Heart right ventricle (tissue), 16 donors: ENCODE measurements at places on chromosomes 13 and 19. TPM values are rescaled to one million over a fixed set of nuclear protein-coding genes. Genes with fewer than 3 reads are reported as not detected.
A peak's percentile ranks its signal among the peaks of the same experiment; 100 is the strongest.

GRCh38 chr19:50708179-50708879, 11.3 kb downstream of the SHANK1 start:
- H3K4me3 ChIP-seq: no peak overlapping the region
- DNase-seq: no peak
- H3K4me1 ChIP-seq: no peaks in the 10 kb centered on the region
- H3K27me3 ChIP-seq: peaks cover 49% of the 10 kb centered on the region
- no peaks in the 10 kb centered on the region for H3K36me3 ChIP-seq

- no peak overlapping the region for H3K4me3 ChIP-seq
- no peak overlapping the region for H3K27ac ChIP-seq
- H3K4me1 ChIP-seq: no peaks in the 10 kb centered on the region
- no peak for DNase-seq
- peaks cover 10% of the 10 kb centered on the region for H3K27me3 ChIP-seq
- H3K36me3 ChIP-seq: no peaks in the 10 kb centered on the region
Observed at GRCh38 chr19:46478356-46478986, 7.1 kb upstream of the PNMA8A start.

DNA sequence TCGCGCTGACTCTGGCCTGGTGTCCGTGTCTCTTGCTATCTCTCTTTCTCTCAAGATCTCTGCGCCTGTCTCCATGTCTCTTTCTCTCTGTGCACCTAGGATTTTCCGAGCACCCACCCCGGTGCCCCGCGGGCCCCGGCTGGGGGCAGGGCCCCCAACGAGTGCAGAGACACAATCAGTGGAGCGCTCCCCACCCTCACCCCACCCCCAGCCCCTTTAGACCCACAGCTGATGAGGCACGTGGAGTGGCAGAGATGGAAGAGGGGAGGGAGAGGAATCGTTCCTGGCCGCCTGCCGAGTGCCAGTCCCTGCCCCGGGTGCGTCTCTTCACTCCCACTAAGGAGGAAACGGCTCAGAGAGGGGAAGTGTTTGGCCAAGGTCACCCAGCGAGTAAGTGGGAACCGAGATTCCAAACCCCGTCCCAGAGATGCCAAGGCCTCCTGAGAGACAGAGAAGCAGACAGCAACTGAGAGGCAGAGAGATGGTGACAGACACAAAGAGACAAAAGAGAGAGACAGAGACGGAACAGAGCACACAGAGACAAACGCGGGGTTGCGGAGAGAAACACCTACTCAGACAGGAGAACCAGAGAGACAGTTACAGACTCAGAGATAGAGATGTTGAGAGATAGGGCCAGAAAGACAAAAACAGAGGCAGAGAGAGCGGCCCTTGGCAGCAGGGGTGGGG, 626 bp upstream of the BCL3 start:
- peaks cover 30% of the 10 kb centered on the region for H3K36me3 ChIP-seq
- H3K4me1 ChIP-seq: peaks cover 60% of the 10 kb centered on the region
- H3K27ac ChIP-seq: peak overlapping the region; percentile 94
- H3K27me3 ChIP-seq: no peaks in the 10 kb centered on the region
- H3K4me3 ChIP-seq: peak overlapping the region; percentile 59

- peaks cover 19% of the 10 kb centered on the region for H3K27me3 ChIP-seq
- no peak overlapping the region for H3K4me3 ChIP-seq
- no peak overlapping the region for H3K27ac ChIP-seq
- no peaks in the 10 kb centered on the region for H3K4me1 ChIP-seq
- no peaks in the 10 kb centered on the region for H3K36me3 ChIP-seq
Observed at GRCh38 chr13:114208134-114208533, 26.6 kb upstream of the CDC16 start.

DNA sequence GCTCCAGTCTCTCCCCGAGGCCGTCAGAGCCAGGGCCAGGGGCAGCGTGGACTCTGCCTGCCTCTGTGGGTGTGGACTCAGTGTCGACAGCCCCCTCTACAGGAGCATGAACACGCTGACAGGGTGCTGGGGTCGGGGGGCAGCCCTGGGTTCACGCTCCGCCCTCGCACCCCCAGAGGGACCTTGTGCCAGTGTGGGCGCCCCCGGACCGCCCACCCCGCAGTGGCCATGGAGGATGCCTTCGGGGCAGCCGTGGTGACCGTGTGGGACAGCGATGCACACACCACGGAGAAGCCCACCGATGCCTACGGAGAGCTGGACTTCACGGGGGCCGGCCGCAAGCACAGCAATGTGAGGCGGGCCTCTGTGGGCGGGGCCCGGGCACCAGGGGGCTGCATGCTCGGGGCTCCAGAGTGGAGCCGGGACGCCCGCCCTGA, 8.3 kb downstream of the TRPM4 start:
- H3K27me3 ChIP-seq: no peaks in the 10 kb centered on the region
- no peaks in the 10 kb centered on the region for H3K36me3 ChIP-seq
- peak overlapping the region; percentile 37 for H3K4me3 ChIP-seq
- no peak for DNase-seq
- H3K4me1 ChIP-seq: peaks cover 35% of the 10 kb centered on the region

DNA sequence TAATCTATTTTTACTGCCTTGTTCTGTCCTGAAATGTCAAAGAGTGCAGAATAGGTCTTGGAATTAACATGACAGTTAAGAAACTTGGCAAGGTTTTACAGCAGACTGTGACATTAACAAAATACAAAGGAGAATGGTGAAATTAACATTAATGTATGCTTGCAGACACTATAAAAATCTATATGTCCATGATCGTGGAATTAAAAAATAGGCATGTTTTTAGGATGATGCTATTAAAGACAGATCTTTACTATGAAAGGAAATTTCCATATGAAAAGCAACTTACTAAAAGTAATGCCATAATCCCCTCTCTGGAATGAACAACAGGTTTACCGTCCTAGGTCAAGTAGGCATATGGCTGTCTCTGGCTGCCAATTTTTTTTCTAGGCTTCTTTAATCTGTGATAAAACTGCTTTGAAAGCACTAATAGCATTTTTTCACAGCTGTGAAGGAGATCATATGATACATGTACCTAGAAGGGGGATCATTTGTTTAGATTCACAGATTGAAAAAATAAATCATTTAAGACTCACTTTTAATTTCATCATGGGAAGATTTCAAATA, 291.5 kb downstream of the ZNF536 start:
- H3K27me3 ChIP-seq: peaks cover 12% of the 10 kb centered on the region
- DNase-seq: no peak
- H3K4me1 ChIP-seq: peaks cover 15% of the 10 kb centered on the region
- H3K36me3 ChIP-seq: no peaks in the 10 kb centered on the region

GRCh38 chr19:16249826-16250404, 52.2 kb downstream of the AP1M1 start:
- H3K36me3 ChIP-seq: no peaks in the 10 kb centered on the region
- H3K27me3 ChIP-seq: no peaks in the 10 kb centered on the region
- no peak overlapping the region for H3K27ac ChIP-seq
- H3K4me1 ChIP-seq: no peaks in the 10 kb centered on the region

GRCh38 chr13:46086985-46087384, 17.8 kb downstream of the CPB2 start:
- no peaks in the 10 kb centered on the region for H3K4me1 ChIP-seq
- H3K4me3 ChIP-seq: no peak overlapping the region
- H3K36me3 ChIP-seq: no peaks in the 10 kb centered on the region
- DNase-seq: no peak
- no peak overlapping the region for H3K27ac ChIP-seq

GRCh38 chr13:109480011-109480955, 306.1 kb downstream of the IRS2 start:
- H3K36me3 ChIP-seq: no peaks in the 10 kb centered on the region
- H3K4me1 ChIP-seq: no peaks in the 10 kb centered on the region
- no peaks in the 10 kb centered on the region for H3K27me3 ChIP-seq
- no peak overlapping the region for H3K27ac ChIP-seq
- DNase-seq: no peak

- H3K27me3 ChIP-seq: no peaks in the 10 kb centered on the region
- peaks cover 66% of the 10 kb centered on the region for H3K4me1 ChIP-seq
- peak within 1 kb of the TSS; percentile 80 for H3K4me3 ChIP-seq
- peak within 1 kb of the TSS; percentile 96 for H3K27ac ChIP-seq
- H3K36me3 ChIP-seq: no peaks in the 10 kb centered on the region
Observed at GRCh38 chr19:41353466-41354342, at the start of gene TGFB1. TSS of gene TGFB1 (minus strand) at chr19:41353922. CDS start at chr19:41353044, 878 bp downstream.

DNA sequence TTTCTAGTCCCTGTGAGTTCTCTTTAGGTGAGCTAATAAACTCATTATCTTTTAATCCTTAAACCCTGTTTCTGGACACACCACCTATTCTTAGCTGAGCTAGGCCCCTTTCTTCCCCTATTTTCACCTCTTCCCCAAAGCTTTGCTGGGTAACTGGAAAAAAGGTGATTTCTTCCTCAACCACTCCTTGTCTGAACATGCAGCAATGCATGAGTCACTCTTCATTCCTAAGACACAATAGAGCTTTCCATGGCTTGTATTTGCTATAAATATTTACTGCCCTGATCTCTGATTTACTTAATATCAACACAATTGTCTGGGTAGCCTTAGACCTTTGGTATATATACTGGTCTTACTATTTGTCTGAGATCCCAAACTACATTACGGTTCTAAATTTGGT, 370.9 kb downstream of the KLF5 start:
- H3K27ac ChIP-seq: no peak overlapping the region
- no peaks in the 10 kb centered on the region for H3K36me3 ChIP-seq
- no peaks in the 10 kb centered on the region for H3K27me3 ChIP-seq
- DNase-seq: no peak

DNA sequence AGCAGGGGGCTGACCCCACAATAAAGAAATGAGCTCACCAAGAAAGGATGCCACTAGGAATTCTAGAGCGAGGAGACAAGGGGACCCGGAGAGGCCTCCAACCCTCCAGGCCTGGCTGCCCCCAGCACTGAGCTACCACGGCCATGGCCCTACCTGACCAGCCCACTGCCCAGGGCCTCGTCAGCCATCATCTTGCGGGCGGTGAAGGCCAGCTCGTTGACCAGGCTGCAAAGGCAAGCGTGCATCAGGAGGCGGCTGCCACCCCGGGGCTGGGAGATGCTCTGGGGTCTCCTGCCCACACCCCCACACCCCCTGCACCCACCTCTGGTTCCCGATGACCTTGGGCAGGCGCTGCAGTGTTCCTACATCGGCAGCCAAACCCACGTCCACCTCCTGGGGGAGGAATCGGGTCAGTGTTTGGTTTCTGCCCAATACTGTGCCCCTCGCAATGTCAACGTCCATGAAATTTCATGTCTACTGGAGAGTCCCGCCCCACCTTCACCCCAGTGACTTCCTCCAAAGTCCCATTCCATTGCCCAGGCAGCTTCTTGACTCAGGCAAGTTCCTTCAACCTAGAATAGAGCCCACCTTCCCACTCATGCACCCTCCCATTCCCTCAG, 3.5 kb upstream of the LGALS4 start:
- H3K4me3 ChIP-seq: no peak overlapping the region
- H3K27me3 ChIP-seq: no peaks in the 10 kb centered on the region
- peaks cover 56% of the 10 kb centered on the region for H3K36me3 ChIP-seq
- no peak overlapping the region for H3K27ac ChIP-seq

DNA sequence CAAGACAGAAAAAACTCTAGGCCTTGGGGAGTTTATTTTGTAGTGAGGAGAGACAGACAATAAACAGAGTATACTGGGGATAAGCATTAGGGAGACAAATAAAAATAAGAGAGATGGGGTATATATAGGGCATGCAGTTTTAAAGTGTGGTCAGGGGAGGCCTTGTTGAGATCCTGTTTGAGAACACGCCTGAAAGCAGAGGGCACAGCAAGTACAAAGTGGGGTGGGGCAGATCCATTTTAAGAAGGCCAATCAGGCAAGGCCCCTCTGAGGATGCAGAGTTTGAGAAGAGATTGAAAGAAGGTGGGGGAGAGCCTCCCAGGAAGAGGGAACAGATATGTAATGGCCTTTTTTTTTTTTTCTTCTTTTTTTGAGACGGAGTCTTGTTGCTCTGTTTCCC, 2.1 kb downstream of the PPP2R1A start:
- no peaks in the 10 kb centered on the region for H3K27me3 ChIP-seq
- peak overlapping the region; percentile 84 for H3K4me3 ChIP-seq
- H3K36me3 ChIP-seq: no peaks in the 10 kb centered on the region
- H3K27ac ChIP-seq: peak overlapping the region; percentile 99

- H3K36me3 ChIP-seq: no peaks in the 10 kb centered on the region
- H3K27ac ChIP-seq: no peak overlapping the region
- no peaks in the 10 kb centered on the region for H3K4me1 ChIP-seq
- no peaks in the 10 kb centered on the region for H3K27me3 ChIP-seq
- no peak for DNase-seq
Observed at GRCh38 chr13:93284064-93284463, 57.5 kb downstream of the GPC6 start.

DNA sequence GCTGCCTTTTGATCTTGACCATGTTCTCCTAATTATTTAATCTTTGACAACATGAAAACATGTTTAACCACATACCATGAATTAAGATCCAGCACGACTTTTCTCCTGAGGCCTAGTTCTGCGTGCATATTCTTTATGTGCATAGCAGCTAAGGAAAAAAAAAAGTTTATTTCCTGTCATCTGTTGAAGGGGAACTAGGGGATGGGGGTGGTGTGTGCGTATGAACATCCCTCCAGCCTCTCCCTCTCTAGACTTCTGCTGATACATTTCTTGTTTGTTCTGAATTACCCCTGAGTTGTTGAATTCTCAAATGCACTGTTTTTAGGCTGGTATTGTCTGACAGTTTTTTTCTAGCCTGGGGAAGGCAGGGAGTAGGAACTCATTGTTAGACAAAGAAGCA, 543.3 kb downstream of the FGF9 start:
- H3K27me3 ChIP-seq: no peaks in the 10 kb centered on the region
- no peaks in the 10 kb centered on the region for H3K36me3 ChIP-seq
- H3K27ac ChIP-seq: no peak overlapping the region
- H3K4me1 ChIP-seq: peaks cover 10% of the 10 kb centered on the region
- no peak for DNase-seq
- no peak overlapping the region for H3K4me3 ChIP-seq

- no peak overlapping the region for H3K27ac ChIP-seq
- DNase-seq: no peak
- H3K4me1 ChIP-seq: no peaks in the 10 kb centered on the region
- H3K4me3 ChIP-seq: no peak overlapping the region
- H3K36me3 ChIP-seq: peaks cover 9% of the 10 kb centered on the region
Observed at GRCh38 chr13:42883771-42884467, 102.5 kb downstream of the FAM216B start.

GRCh38 chr13:109569958-109570711, 216.2 kb downstream of the IRS2 start:
- H3K36me3 ChIP-seq: no peaks in the 10 kb centered on the region
- no peaks in the 10 kb centered on the region for H3K27me3 ChIP-seq
- DNase-seq: no peak
- no peak overlapping the region for H3K27ac ChIP-seq
- no peaks in the 10 kb centered on the region for H3K4me1 ChIP-seq

The GPR183 gene
- total RNA-seq: 1.8 TPM

The SIGLEC12 gene
- not detected for total RNA-seq

The LGALS4 gene
- 0.61 TPM for total RNA-seq

The IL27RA gene
- 3.0 TPM for total RNA-seq

The CYP4F2 gene
- not detected for total RNA-seq

The EDNRB gene
- total RNA-seq: 33.8 TPM

The LRRC25 gene
- total RNA-seq: 1.0 TPM
